ENCODE measurements at places on chromosomes 6 and 20. TPM values are rescaled to one million over a fixed set of nuclear protein-coding genes. Genes with fewer than 3 reads are reported as not detected.

C6orf52 gene
- total RNA-seq: 0.30 TPM

ACTL10 gene
- total RNA-seq: 2.7 TPM

FUT9 gene
- not detected for total RNA-seq

BMP6 gene
- 2.1 TPM for total RNA-seq

INSM1 gene
- total RNA-seq: not detected

ZFP57 gene
- 0.69 TPM for total RNA-seq

SLC22A3 gene
- 142 TPM for total RNA-seq

LY6G6C gene
- not detected for total RNA-seq

DPPA5 gene
- total RNA-seq: not detected

CDH26 gene
- 0.09 TPM for total RNA-seq

RIPOR2 gene
- total RNA-seq: 0.42 TPM

TBX18 gene
- total RNA-seq: 3.6 TPM

TGM2 gene
- 2,042 TPM for total RNA-seq

SLC12A5 gene
- 0.30 TPM for total RNA-seq

LST1 gene
- not detected for total RNA-seq

IRF4 gene
- total RNA-seq: not detected

CHRNA4 gene
- not detected for total RNA-seq

CRIP3 gene
- total RNA-seq: not detected

RIMS1 gene
- total RNA-seq: 0.89 TPM

HLA-G gene
- total RNA-seq: not detected

PHF3 gene
- 52.0 TPM for total RNA-seq

COL11A2 gene
- total RNA-seq: 0.37 TPM

ELOVL4 gene
- total RNA-seq: 7.1 TPM

RIPPLY2 gene
- total RNA-seq: not detected

C2 gene
- total RNA-seq: 0.42 TPM

OR2H1 gene
- not detected for total RNA-seq

SEMG1 gene
- total RNA-seq: not detected

LY6G6F gene
- not detected for total RNA-seq

CEP85L gene
- 20.8 TPM for total RNA-seq

MYLK4 gene
- 0.30 TPM for total RNA-seq

PCMTD2 gene
- 42.5 TPM for total RNA-seq

SALL4 gene
- total RNA-seq: 2.0 TPM

ANKRD66 gene
- total RNA-seq: not detected

RIPOR3 gene
- total RNA-seq: 1.2 TPM

NKX2-2 gene
- total RNA-seq: not detected
